ENCODE measurements at places on chromosomes 6 and 20.

DNA sequence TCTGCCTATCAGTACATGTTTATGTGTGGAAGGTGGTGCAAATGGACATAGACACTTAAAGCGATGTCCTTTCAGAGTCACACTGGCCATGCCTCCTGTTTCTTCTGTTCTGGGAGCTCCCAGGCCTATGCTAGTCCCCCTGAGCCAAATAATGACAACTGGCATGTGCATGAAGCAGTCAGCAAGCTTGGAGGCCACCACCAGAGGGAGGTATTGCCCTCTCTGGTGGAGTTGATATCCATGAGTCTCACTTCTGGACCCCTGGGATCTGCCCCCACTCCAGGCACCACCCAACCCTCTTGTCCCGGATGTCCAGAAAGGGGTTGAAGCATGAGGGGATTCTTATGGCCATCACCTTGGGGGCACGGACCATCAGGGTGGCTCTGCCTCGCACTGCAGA is 172.2 kb downstream of the AIG1 start:
- DNase-seq, result peak; percentile 13

- no peak for DNase-seq
Measured at GRCh38 chr6:13794184-13794583, 20.2 kb downstream of the MCUR1 start.

DNA sequence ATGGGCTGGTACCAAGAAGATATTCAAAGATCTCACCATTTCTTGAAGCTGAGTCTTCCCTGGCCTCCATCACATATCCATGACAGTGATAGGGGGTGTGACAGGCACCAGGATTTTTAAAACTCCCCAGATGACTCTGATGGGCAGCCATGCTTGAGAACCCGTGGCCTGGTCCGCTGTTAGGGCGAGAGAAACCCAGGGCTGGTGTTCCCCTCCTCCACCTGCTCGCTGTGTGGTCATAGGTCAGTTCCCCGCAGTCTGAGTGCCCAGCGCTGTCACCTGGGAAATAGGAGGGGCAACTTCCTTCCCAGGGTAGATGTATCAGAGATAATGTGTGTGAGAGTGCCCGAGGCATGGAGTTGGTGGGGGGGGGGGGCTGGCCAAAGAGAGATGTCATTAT is 50.9 kb downstream of the TMEM242 start:
- DNase-seq, result no peak

- no peak for DNase-seq
Measured at GRCh38 chr20:62979876-62980373, 26.8 kb downstream of the BHLHE23 start.

DNA sequence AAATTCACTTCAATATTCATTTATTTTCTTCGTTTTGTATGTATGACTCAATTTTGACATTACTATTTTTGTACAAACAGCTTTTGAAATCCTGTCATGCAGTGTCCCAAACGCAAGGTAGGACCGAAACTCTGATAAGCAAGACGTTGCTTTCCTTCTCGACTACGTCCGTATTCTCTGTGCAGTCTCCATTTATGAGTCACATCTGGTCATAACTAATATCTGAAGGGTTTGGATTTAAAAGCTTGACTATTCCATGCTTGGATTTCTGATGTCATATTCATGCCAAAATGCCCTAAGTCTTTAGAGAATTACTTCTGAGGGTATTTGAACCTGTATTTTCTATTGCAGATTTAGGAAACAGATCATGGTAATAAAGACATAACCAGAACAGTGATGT is 37.8 kb upstream of the LAMP5 start:
- DNase-seq, result no peak

- no peak for DNase-seq
Measured at GRCh38 chr6:110239526-110240274, 59.5 kb downstream of the CDC40 start.

GRCh38 chr20:36216314-36217025 is 19.8 kb upstream of the AAR2 start:
- DNase-seq, result no peak

DNA sequence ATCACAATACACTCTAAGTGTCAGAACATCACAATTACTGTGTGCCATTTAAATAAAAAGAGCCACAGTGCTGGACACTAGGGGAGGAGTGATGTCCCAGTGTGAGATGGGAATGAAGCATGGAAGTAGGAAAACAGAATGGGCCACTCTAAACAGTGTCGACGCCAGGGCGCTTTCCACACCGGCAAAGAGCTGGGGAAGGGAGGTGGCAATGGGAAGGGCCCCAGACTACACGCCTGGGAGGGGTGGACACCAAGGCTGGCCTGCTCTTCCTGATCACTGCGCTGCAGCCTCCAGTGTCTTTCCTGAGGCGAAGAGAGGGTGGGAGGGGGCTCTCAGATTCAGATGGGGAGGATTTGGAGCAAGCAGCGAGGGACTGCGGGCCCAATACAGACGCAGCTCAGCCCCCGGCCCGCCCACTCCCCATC is 75.9 kb downstream of the ERMARD start:
- no peak for DNase-seq

DNA sequence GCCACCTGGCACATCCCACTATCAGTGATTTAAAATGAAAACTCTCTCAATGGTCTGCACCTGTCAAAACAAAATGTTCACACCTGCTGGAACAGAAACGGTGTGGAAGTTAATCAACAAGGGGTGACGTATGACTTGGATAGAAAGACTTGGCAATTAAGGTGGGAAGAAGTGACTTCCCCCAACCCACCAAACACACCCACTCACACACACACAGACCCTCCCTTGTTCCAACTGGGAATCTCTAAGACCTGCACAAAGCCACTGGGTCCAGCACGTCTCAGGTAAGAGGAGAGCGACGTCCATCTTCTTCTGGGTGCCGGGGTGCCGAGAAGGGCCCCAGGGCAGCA is 25.1 kb upstream of the TCFL5 start:
- DNase-seq, result no peak

DNA sequence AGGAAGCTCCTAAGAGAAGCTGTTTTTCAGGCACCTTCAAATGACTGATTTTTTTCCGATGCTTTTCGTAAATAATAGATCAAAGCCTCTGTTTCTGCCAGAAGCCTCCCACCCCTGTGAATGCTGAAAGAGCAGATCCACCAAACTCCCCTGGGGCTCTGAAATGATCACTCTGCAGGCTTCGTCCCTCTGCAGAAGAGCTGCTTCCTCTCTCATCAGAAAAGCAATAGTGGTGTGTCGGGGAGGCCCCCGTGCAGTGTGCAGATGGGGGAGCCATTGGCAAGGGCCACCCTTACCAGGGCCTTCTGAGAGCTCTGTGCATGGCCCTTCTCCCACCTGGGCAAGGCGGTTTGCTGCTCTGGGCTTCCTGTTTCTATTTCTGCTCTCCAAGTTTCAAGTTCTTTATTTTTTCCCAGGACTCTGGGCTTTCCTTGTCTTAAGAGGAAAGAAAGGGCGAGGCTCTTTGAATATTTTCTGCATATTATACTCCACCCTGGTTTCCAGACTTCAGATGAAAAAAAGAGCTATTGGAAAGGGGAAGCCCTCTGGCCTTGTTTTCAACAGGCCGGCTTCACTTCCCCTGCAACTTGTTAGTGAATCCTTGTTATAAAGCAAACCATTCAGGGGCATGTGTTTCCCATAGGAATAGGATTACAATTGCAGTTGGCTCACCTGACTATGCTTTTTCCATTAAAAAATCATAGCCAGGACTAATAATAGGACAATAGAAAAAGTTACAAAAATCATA is 155.2 kb downstream of the TTLL2 start:
- no peak for DNase-seq

DNA sequence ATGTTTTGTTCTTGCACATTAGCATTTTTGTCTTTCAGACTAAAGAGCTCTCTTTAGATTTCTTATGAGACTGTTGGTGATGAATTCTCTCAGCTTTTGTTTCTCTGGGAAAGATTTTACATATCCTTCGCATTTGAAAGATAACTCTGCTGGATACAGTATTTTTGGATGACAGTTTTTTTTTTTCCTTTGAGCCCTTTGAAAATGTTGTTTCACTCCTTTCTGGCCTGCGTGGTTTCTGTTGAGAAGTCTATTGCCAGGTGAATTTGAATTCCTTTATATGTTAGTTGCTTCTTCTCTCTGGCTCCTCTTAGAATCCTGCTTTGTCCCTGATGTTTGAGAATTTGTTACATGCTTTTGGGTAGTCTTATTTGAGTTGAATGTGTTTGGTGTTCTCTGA is 22.2 kb upstream of the KIAA1586 start:
- no peak for DNase-seq

- no peak for DNase-seq
Measured at GRCh38 chr6:119327810-119328209, 21.8 kb downstream of the MAN1A1 start.

- DNase-seq, result no peak
Measured at GRCh38 chr20:62028384-62028783, 37.3 kb downstream of the TAF4 start.

GRCh38 chr20:25378884-25379733 is 11.5 kb downstream of the ABHD12 start:
- no peak for DNase-seq

- peak; percentile 96 for DNase-seq
Measured at GRCh38 chr6:37244430-37245310, 12.9 kb upstream of the TBC1D22B start.

- DNase-seq, result no peak
Measured at GRCh38 chr6:28794175-28795002, 129.4 kb downstream of the TRIM27 start.

- DNase-seq, result no peak
Measured at GRCh38 chr20:22226849-22227700, 357.3 kb downstream of the FOXA2 start.

- no peak for DNase-seq
Measured at GRCh38 chr20:17374086-17374485, 147.2 kb downstream of the PCSK2 start.

- DNase-seq, result no peak
Measured at GRCh38 chr20:44549123-44549522, 27.3 kb upstream of the SERINC3 start.

DNA sequence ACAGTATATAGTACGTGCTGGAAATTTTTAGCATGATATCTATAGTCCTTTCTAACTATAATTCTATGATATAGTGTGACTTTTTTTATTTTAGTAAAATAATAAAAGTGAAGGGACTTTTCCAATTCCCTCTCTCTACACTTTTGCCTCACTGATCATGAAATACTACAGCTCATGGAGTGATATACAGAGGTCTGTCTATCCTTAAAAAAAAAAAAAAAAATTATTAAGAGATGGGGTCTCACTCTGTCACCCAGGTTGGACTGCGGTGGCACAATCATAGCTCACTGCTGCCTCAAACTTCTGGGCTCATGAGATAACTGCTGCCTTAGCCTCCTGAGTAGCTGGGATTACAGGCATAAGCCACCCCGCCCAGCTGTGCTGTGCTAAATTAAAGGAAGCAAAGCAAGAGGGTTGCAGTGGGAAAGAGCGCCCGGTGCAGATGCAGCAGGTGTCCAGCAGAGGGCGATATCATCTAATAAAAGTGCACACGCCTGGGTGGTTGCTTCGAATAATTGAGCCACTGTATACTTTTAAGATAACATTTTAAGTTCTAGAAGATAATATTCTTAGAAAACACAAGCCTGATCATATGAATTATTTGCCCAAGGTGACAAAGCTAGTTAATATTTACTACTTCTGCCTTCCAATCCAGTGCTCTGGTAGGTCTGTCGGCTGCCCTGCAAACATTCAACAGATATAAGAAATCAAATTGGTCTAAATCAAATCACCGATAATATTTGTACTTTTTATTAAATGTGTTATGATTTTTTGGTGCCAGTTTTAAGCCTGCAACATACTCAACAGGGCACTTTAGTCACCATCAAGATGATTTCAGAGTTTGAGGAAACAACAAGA is 94.9 kb upstream of the NT5E start:
- DNase-seq, result peak; percentile 14

DNA sequence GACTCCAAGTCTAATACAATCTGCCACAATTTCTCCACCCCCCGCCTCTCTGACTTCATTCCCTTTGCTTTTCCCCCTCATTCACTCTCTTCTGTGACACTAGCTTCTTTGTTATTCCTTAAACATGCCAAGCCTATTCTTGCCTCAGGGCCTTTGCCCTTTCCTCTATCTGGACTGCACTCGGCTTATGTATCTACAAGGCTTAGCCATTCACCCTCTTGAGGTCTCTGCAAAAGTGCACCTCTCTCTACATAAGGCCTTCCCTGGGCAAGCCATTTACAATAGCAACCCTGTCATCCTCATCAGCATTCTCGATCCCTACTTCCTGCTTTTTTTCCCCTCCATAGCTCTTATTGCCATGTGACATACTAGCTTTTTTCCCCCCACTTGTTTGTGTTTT is 168.9 kb downstream of the PDSS2 start:
- DNase-seq, result no peak

DNA sequence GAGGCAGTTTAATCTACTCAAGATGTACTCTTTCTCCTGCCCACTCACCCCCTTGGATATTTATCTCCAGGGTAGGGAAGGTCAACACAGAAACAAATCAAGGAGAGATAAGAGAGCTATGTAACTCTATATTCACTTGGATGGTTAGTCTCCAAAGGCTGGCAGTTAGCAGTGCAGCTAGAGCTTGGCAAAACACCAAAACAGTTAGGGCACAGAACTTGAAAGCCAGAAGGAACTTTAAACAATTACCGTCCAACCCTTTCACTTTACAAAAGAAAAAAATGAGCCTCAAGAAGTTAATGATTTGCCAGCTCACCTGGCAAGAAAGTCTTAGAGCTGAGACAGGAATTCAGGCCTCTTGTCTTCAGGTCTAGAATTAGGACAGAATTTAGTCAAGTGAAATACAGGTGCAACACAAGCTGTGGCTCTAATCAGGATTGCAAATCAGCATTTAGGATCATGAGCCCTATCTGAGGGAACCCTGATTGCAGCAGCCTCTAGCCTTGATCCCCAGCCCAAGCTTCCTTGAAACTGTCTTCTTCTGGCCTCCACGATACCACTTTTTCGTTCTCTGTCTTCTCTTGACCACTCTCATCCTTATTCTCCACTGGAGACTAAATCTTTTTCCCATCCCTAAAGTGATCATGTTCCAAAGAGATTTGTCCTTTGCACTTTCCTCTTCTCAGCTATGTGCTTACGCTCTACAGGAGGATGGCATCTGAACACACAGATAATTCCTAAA is 14.9 kb downstream of the NEDD9 start:
- DNase-seq, result no peak

DNA sequence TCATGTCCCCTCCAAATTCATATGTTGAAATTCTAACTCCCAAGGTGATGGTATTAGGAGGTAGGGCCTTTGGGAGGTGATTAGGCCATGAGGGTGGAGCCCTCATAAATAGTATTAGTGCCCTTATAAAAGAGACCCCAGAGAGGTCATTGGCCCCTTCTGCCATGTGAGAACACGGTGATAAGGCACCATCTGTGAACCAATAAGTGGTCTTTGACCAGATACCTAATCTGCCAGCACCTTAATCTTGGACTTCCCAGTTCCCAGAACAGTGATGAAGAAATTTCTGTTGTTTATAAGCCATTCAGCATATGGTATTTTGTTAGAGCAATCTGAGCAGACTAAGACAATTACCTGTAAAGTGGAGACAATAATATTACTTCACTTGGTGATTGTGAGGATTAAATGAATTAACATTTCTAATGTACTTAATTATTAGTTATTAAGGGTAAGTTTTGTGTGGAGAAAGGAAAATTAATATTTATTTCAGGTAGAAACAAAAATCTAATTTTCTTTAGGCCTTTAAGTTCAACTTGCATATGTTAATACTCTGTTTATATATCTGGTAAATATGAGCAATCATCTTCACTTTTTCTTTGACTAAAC is 7.1 kb downstream of the RNF182 start:
- DNase-seq, result no peak
